ENCODE measurements at places on chromosomes 1 and 21.

DNA sequence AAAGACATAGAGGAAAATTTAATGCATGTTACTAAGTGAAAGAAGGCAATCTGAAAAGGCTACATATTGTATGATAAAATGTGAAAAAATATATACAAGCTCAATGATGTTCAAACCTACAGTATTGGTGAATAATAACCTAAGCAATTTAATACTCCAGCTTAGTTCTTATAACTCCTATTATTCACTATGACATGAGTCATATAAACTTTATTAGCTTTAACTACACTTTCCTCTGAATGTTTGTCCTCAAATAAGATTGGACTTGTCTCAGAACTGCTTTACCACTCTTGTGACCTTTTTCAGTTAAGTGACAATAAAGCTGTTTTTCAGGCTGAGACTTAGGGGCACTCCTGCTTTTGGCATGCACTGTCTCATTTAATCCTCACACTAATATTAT lies 50.9 kb downstream of the CNST start:
- no peak for DNase-seq

- no peak for DNase-seq
Measured at GRCh38 chr1:194437135-194437534, 1250.7 kb upstream of the B3GALT2 start.

DNA sequence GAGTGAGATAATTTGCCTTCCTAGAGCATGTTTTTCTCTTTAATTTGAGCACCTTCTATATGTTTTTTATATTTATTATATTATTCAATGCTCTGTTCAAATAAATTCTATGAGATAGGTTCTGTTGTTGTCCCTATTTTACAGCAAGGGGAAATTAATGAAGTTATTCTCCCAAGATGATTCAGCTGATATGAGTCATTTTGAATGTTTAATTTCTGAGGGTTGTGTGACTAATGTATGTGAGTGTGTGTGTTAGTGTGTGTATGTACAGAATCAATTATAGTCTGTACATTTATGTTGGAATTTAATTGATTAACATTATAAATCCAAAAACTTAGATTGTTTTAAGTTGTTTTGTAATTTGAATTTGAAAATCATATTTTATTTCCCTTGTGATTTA lies 1536.7 kb upstream of the B3GALT2 start:
- DNase-seq = no peak

DNA sequence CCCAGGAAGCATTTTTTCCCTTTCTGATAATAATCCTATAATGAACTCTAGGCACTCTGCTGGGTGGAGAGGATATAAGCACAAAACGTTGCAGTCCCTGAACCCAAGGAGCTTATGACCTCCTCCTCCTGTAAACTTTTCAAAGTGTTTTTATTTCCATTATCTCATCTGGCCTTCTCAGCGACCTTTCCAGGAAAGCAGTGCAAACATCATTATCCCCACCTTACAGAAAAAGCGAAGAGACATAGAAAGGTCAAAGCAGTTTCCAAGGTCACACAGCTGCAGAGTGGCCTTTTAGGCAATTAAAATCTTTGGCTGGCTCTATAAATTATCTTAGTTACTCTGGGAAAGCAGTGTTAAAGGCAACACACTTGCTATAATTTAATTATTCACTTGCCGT lies 63.8 kb downstream of the OLFML3 start:
- DNase-seq = no peak

- no peak for DNase-seq
Measured at GRCh38 chr1:6667139-6667538, 34.5 kb downstream of the DNAJC11 start.

GRCh38 chr21:39630827-39631226 lies 18.1 kb downstream of the B3GALT5 start:
- DNase-seq = no peak

- DNase-seq = peak; percentile 35
Measured at GRCh38 chr1:19974822-19975416, 4.5 kb downstream of the PLA2G2A start.

DNA sequence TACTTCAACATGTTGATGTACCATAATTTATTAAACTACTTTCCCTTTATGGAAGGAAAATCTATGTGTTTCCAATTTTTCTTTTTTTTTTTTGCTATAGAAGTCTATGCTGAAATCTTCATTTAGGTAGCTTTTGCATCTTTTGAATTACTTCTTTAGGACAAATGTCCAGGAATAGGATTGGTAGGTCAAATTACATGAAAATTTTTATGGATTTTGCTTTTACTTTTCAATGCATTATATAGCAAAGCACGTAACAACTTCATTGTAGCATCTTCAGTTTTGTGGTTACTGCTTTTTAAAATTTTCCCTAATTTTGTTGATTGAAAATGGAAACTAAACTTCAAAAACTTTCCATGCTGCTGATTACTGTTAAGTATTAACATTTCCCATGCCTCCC lies 12.0 kb upstream of the PLA2G2C start:
- no peak for DNase-seq

DNA sequence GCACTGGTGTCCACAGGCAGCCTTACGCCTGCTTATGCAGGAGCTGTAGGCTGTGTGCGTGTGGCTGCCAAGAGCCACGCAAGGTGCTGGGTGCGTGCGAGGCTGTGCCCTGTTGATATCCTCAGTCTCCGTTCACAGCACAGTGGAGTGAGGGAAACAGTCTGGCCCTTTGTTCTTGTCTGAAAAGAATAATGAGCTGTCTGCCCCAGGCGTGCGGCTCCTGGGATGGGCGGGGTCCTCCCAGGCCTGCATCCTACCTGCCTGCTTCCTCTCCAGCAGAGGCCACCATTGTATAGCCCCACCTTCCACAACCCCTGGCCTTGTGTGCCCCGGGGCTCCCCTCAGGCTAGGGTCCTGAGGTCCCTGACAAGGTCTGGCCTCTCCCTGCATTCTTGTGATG lies 47.0 kb upstream of the KDM4A start:
- no peak for DNase-seq

DNA sequence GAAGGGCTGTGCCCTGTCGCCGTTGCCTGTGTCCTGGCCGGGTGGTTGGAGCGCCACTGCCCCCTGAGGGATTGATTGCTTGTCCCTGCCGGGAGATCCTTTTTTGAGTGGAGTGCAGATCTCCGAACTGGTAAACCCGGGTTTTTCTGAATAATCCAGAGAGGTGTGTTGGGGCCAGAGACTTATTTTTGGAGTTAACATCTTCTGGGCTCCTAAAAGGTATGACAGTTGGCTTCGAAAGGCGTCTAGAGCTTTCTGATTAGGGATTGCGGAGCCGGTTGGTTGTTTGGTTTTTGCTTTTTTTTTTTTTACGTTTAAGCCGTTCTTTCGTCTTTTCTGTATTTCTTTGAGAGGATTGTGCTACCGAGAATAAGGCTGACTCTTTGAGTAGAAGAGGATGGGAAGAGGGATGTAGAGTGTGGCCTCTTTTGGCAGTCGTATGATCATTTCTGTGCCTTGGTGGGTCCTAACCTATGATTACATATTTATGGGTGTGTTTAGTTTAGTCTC lies 756 bp downstream of the RLF start:
- no peak for DNase-seq

- DNase-seq = no peak
Measured at GRCh38 chr1:243582326-243582725, 267.7 kb downstream of the AKT3 start.

DNA sequence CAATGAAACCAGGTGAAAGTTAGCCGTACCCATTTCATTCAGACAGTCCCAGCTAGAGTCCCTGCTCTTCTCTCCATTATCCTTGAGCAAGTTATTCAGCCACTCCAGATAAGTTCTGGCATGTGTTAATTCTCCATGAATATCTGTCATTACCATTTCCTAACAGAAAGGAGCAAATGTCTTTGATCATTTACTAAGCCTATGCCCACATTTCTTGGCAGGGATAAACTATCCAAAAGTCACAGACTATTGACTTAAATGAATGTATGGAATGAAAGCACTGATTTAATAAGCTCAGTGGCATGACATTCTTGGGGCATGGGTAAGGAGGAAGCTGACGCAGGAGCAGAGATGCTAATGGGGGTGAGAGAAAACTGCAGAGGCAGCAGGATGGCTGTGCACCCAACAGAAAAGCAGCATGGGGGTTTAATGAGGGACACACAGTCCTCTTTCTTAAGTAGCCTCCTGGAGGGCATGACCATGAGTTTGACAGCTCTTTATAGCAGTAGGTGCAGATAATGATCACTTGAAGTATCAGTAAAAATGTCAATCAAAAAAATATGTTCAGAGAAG lies 17.6 kb upstream of the DHCR24 start:
- DNase-seq = peak; percentile 49

GRCh38 chr1:167165948-167166689 lies 54.6 kb upstream of the POU2F1 start:
- DNase-seq = no peak

GRCh38 chr1:196680107-196680506 lies 28.3 kb downstream of the CFH start:
- DNase-seq = no peak

- no peak for DNase-seq
Measured at GRCh38 chr1:221664253-221664652, 77.6 kb downstream of the DUSP10 start.

GRCh38 chr1:174262349-174263241 lies 103.3 kb downstream of the RABGAP1L start:
- DNase-seq = peak; percentile 35

DNA sequence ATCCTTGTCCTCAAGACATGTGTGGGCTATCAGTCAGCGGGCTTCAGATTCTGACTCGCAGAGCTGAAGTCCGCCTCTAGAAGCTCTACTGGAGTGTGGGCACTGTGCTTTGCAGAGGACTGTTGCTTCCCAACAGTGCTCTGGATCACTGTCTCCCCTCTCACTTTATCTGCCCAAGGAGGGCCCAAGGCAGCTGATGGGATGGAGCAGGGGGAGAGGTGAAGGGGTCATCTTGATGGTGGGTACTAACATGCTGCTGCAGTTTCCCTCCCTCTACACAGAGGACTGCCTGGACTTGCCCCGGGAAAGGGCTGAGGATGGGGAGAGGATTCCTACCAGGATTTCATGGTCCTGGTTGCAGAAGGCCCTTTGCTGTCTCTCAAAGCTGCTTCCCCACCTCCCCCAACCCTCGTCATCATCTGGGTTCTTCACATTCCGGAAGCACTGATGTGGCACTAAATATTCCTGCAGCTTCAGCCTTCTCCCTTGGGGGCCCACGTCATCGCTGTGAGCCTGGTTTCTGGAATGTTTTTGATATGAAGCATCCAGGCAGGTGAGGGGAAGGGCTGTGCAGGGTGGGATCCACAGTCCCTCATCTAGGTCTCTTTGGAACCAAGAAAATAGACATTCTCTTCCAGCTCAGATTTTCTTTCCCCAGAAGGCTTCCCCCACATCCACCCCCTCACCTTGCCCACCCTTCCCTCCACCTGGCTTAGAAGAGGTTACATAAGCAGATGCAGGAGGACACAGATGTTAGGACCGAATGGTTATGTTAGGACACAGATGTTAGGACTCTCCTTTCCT lies 23.2 kb downstream of the NUAK2 start:
- peak; percentile 85 for DNase-seq

GRCh38 chr1:151159373-151159772 lies 2.9 kb downstream of the TNFAIP8L2 start:
- no peak for DNase-seq

- DNase-seq = no peak
Measured at GRCh38 chr1:41827991-41828570, 90.6 kb downstream of the HIVEP3 start.

GRCh38 chr1:185208626-185209180 lies 51.7 kb downstream of the SWT1 start:
- DNase-seq = no peak

DNA sequence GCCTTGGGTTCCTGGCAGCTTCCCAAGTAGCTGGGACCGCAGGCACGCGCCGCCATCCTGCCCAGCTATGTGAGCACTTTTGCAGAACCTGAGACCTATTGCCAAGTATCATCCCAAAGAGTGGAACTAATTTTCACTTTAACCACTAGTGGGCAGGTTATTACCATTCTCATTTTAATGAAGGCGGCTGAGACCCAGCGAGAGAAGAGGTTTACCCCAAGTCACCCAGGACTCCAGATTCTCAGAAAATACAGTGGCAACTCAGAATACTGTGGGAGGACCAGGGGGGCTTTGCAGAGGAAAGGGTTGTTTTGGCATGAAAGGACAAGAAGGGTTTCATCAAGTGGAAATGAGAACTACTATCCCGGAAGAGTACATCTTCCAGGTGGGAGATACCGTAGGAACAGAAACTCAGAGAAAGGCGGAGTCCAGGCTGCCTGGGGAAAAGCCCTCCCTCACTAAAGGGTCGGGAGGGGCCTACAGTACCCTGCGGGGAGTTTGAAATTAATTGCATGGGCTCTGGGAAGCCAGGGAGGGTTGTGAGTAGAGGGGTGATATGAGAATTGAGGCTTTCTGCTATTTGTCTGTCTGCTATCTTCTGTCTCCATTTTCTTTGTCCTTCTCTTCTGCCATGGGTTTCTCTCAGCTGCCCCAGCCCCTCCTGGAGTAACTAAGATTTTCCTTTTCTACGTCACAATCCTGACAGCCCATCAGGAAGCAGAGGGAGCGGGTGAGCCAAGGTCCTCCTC lies 7.2 kb upstream of the SEMA4A start:
- peak; percentile 90 for DNase-seq

DNA sequence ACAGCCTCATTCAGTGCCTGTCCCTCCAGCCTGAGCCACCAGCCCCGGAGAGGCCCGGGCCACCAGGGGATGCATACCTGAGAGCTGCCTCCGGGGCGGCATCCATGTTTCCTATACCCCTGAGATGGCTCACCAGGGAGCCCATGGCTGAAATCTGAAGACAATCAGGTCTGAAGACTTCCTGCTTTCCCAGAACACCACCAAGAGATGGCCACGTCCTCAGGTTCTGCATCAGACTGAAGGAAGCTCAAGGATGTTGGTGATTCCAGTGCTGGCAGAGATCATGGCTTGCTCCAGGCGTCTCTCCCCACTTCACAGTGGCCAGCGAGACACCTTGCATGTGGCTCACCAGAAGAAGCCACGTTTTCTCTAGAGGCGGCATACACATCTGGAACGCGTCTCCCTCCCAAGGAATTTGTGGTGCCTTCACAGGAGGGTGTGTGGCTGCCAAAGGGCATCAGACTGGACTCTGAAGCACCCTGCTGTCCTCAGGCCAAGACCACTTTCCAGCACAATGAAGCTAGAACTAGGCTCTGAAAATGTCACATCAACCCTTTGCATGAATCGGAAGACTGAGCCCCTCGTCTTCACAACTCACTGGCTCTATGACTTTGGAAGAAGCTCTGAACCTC lies 170.7 kb upstream of the IRF2BP2 start:
- DNase-seq = no peak

- no peak for DNase-seq
Measured at GRCh38 chr1:53559391-53559815, 100.2 kb downstream of the DMRTB1 start.

GRCh38 chr21:42632771-42633690 lies 20.4 kb upstream of the PDE9A start:
- DNase-seq = no peak

GRCh38 chr1:152621993-152622392 lies 910 bp downstream of the LCE3A start:
- no peak for DNase-seq

GRCh38 chr1:1245817-1246576 lies 525 bp downstream of the C1QTNF12 start:
- DNase-seq = no peak

GRCh38 chr1:40840526-40841323 lies 21.4 kb downstream of the CITED4 start:
- DNase-seq = no peak

- DNase-seq = no peak
Measured at GRCh38 chr1:67201891-67202290, 35.6 kb downstream of the IL23R start.

GRCh38 chr1:166953491-166953890 lies 21.8 kb downstream of the ILDR2 start:
- DNase-seq = no peak

- DNase-seq = no peak
Measured at GRCh38 chr1:184506481-184506880, 119.7 kb downstream of the C1orf21 start.
